Epithelial cell of umbilical artery (primary cell): ENCODE measurements at places on chromosomes 2 and 18. TPM values are rescaled to one million over a fixed set of nuclear protein-coding genes. Genes with fewer than 3 reads are reported as not detected.

MYL1 gene
- not detected in 2 replicates for total RNA-seq

ABCG8 gene
- total RNA-seq: not detected in 2 replicates

COL6A3 gene
- total RNA-seq: 5.2 and 17.9 TPM in 2 replicates

SP100 gene
- 75.7 and 159 TPM in 2 replicates for total RNA-seq

CLEC4F gene
- total RNA-seq: 0.15 TPM in 1 of 2 replicates, not detected in the other

RBFA gene
- total RNA-seq: 32.2 and 38.5 TPM in 2 replicates

NPHP1 gene
- total RNA-seq: 5.8 and 9.9 TPM in 2 replicates

TYW5 gene
- 5.8 and 9.9 TPM in 2 replicates for total RNA-seq

PDE11A gene
- under 0.01 TPM in 1 of 2 replicates, not detected in the other for total RNA-seq

MAP3K20 gene
- 24.7 and 32.4 TPM in 2 replicates for total RNA-seq

NLRC4 gene
- total RNA-seq: not detected in 2 replicates

TRIM54 gene
- total RNA-seq: under 0.01 TPM in 1 of 2 replicates, not detected in the other

RFX8 gene
- total RNA-seq: 2.6 and 3.6 TPM in 2 replicates

CYBRD1 gene
- total RNA-seq: 14.0 and 31.9 TPM in 2 replicates

RGPD3 gene
- 0.30 and 0.32 TPM in 2 replicates for total RNA-seq

CHRNG gene
- total RNA-seq: not detected in 2 replicates
